ENCODE measurements at places on chromosomes 3 and 15. TPM values are rescaled to one million over a fixed set of nuclear protein-coding genes. Genes with fewer than 3 reads are reported as not detected.

- no peaks in the 10 kb centered on the region for H3K36me3 ChIP-seq
- no peaks in the 10 kb centered on the region for H3K4me1 ChIP-seq
- H3K27ac ChIP-seq = no peak overlapping the region
- no peak for DNase-seq
- no peak overlapping the region for H3K4me3 ChIP-seq
- H3K27me3 ChIP-seq = peaks cover 7% of the 10 kb centered on the region
Observed at GRCh38 chr3:132405609-132406299, 11.5 kb upstream of the DNAJC13 start.

DNA sequence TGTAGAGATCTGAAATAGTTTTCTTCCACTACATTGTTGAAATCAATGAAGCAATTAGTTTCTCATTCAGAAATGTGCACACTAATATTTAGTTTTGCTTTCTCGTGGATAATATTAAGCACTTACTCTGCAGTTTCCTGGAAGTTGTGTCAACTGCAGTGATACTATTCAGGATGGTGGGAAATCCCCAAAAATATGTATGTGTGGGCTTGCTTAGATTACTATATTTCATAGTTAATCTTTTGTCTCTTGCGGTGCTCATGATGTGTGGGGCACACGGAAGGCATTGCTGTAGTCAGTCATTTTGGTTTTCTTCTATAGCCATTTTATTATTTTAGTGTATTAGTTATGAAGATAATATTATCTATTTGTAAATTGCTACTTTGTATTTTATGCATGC, 19.7 kb downstream of the RAB11A start:
- no peaks in the 10 kb centered on the region for H3K27me3 ChIP-seq
- no peak overlapping the region for H3K4me3 ChIP-seq
- peaks cover 33% of the 10 kb centered on the region for H3K36me3 ChIP-seq
- no peak overlapping the region for H3K27ac ChIP-seq
- no peak for DNase-seq
- no peaks in the 10 kb centered on the region for H3K4me1 ChIP-seq

GRCh38 chr3:41274944-41275668, 75.8 kb downstream of the CTNNB1 start:
- no peak overlapping the region for H3K4me3 ChIP-seq
- H3K27me3 ChIP-seq = peaks cover 2% of the 10 kb centered on the region
- H3K4me1 ChIP-seq = peaks cover 26% of the 10 kb centered on the region
- DNase-seq = peak; percentile 70
- H3K27ac ChIP-seq = peak overlapping the region; percentile 4

Gene RBP2
- not detected for total RNA-seq

All from HFFc6 (cell line).